ENCODE measurements at places on chromosomes 5 and 9.
A peak's percentile ranks its signal among the peaks of the same experiment; 100 is the strongest.

DNA sequence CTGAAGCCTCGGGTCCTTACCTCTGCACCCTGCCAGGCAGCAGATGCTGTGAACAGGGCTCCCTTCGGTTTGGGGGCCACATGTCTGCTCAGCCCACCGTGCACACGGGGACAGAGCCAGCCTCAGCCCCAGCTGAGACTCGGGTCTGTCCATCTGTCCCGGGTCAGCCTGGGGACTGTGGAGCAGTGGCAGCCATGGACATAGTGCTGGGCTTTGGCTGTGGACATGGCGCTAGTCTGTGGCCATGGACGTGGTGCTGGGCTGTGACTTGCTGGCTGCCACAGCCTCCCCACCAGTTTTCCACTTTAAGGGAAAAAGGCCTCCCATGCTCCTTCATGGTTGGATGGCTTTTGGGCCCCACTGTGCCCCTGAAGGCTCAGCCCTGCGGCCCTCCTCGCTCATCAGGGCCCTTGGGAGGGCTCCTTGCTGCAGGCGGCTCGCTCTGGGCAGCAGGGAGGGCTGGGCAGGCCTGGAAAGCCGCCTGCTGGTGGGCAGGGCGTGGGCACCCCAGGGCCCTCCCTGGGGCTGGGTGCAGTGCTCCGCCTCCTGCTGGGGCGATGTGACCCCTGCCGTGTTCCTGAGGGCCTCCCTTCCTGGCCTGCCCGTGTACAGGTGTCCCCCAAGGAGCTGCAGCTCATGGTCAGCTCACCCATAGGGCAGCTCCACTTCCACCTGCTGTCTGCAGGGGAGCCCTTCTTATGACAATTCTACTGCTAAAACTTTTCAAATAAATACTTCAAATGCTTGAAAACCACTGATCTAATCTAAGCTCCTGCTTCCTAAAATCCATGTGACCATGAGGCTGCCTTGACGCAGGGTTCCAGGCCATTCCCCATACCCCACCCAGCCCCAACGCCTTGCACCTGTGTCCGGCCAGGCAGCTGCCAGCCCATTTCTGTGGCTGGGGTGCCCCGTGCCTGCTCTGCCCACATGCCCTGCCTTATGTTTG is 112.1 kb upstream of the LMX1B start:
- DNase-seq = no peak

DNA sequence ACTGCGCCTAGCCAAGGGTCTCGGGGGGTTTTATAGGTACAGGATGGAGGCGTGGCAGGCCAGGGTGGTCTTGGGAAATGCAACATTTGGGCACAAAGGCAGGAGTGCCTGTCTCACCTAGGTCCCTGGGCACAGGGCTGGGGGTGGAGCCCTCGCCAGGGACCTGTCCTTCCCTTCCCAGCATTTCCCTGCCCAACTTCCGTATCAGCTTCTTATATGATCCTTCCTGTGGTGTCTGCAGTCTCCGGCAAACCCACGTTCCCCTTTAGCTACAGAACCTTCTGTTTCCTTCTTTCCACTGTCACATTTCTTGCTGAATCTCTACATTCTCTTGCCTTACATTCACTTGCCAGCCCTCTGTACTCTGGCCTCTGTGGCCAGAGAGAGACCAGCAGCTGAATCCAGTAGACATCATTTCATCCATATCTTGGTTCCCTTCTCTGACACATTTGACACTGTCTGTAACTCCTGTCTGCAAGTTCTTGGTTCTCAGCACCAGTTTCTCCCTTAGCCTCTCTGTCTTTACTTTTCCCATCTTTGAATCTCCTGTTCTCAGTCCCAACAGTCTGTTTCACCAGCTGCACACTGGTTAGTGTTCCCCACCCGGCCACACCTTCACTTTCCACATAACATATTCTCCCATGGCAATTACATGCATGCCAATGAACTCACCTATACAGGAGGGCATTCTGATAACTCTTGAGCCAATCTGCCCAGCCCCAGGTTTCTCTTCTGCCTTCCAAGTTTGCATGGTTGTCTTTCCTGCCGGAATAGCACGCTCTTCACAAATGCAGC is 134.7 kb upstream of the ZNF608 start:
- no peak for DNase-seq

- peak; percentile 82 for DNase-seq
Measured at GRCh38 chr9:214648-215493, at the start of gene DOCK8. Gene DOCK8 (plus strand): TSS chr9:214865. CDS start chr9:214977, 112 bp downstream.

DNA sequence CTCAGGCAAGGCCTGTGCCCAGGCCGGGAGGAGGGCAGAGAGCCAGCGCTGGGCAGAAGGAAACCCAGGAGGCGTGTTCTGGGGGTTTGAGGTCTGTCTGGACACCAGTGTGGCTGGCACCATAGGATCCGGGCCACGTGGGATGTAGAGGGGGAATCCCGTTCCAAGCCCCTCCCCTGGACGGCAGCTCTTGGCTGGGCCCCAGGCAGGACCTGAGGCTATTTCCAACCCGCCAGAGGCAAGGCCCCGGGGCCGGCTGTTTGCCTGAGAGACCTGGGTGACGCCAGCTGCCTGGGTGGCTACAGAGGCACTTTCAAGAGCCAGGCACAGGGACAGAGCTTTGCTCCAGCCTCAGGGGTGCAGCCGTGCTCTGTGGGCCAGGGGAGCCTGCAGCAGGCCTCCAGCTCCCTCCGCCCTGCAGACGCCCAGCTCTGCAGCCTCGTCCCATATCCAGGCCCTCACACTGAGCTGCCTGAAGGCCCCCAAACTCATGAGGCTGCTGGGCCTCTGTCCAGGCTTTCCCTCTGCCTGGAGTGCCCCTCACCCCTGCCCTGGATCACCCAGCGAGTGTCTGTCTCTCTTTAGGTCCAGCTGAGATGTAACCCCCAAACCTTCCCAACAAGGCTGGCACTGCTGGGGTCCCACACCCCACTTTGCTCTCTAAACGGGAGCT is 56.6 kb upstream of the EGFL7 start:
- no peak for DNase-seq

DNA sequence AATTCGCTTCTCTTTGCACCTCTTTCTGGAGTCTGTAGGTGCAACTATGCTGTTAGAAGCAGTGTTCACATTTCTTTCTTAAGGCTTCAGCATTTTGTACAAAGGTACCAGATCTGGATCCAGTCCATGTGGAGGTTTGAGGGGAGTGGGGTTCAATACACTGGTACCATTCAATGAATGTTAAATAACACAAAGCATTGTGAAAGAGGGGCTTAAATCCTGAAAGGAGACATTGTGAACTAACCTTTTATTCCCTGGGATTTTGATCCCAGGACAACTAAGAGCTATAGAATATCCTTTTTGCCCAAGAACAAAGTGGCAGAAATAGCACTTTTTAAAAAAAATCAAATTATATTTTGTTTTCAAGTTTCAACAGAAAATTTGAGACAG is 107.7 kb upstream of the VCAN start:
- DNase-seq = no peak

GRCh38 chr9:135418161-135418560 is 61.4 kb upstream of the PPP1R26 start:
- DNase-seq = no peak

DNA sequence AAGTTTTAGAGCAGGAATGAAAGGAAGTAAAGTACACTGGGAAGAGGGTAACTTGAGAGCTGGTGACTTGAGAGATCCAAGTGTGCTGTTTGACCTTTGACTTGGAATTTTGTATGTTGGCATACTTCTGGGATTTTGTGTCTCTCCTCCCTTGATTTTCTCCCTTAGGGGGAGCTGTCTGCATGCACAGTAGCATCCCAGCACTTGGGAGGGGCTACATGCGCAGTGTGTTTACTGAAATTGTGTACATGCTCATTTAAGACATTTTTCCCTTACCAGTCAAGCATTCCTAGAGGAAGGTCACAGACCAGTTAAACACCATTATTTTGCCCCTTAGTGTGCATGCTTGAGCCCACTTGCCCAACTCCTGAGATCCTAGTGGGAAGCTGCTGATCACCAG is 120.1 kb downstream of the ZNF622 start:
- no peak for DNase-seq

DNA sequence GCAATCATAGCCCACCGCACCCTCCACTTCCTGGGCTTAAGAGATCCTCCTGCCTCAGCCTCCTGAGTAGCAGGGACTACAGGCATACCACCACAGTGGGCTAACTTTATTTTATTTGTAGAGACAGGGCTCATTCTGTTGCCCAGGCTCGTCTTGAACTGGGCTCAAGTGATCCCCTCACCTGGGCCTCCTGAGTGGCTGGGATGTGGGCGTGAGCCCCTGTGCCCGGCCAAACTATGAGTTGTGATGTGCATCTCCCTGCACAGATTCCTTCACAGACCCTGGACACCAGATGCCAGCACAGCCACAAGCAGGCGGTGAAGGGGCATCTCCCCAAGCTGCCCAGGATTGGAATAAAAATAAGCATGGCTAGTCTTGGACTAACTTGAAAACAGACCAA is 244.9 kb upstream of the IRX1 start:
- no peak for DNase-seq

DNA sequence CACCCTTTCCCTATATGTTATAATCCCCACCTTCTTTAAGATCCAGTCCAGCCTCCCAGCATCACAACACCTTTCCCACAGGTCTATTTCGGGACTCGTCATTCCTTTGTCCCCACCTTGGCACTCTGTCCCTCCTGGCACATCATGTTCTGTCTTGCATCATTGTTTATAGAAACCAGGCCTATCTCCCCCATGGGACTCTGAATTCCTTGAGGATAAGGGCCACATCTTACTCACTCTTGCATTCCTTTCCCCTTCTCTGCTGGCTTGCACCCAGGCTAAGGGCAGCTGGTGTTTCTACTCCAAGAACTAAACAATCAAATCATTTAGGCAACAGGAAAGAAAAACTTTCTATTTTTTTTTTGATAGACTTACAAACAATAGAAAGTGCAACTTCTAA is 205.7 kb downstream of the AGTPBP1 start:
- no peak for DNase-seq

- DNase-seq = no peak
Measured at GRCh38 chr9:76221423-76221822, 172.8 kb downstream of the RFK start.

All from activated B cell treated with CpG ODN at 0.5 μM for 24 hours (primary cell).